ENCODE measurements at places on chromosomes 7 and 10.

DNA sequence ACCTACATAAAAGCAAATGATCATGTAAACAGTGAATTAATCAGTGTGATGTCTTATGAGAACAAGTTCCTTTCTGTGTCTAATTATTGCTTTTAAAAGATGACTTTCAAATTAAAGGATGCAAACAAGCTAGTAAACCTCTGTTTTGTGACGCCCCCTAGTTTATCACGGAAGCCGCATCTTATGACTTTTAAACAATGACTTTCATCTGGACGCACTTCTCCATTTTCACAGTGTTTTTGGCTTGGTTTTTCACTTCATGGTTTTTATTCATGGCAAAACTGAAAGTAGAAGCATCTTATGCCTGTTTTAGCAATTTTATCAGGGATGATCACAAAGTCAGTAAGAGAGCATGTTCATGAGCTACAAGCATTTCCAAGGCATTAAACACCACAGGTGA lies 35.0 kb downstream of the ITGA8 start:
- no peak for DNase-seq

- DNase-seq, result no peak
Measured at GRCh38 chr10:45082176-45082575, 81.5 kb downstream of the ZNF22 start.

DNA sequence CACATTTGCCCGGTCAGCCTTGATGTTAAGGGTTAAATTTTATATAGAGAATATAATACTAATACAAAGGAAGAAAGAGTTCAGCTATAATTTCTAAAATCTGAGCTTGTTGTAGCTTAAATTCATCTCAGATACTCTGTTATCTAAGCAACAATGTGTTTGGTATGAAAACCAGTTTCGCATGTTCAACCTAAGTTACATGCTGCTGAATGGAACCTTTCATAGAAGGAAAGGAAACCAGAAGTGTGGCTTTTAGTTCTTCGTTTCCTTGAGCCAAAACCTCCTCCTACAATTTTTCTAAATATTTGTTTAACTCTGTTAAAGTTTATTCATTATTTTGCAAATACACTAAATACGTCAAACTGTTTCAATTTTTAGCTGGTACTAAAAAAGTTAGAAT lies 18.5 kb downstream of the AGR2 start:
- DNase-seq, result no peak

- DNase-seq, result no peak
Measured at GRCh38 chr7:6589151-6589828, 531 bp upstream of the INTS15 start.

- DNase-seq, result peak; percentile 78
Measured at GRCh38 chr7:89232-90019, 102.9 kb upstream of the FAM20C start.

- no peak for DNase-seq
Measured at GRCh38 chr10:113498997-113499396, 53.9 kb upstream of the HABP2 start.

GRCh38 chr10:100325158-100325557 lies 4.9 kb downstream of the PKD2L1 start:
- DNase-seq, result no peak

DNA sequence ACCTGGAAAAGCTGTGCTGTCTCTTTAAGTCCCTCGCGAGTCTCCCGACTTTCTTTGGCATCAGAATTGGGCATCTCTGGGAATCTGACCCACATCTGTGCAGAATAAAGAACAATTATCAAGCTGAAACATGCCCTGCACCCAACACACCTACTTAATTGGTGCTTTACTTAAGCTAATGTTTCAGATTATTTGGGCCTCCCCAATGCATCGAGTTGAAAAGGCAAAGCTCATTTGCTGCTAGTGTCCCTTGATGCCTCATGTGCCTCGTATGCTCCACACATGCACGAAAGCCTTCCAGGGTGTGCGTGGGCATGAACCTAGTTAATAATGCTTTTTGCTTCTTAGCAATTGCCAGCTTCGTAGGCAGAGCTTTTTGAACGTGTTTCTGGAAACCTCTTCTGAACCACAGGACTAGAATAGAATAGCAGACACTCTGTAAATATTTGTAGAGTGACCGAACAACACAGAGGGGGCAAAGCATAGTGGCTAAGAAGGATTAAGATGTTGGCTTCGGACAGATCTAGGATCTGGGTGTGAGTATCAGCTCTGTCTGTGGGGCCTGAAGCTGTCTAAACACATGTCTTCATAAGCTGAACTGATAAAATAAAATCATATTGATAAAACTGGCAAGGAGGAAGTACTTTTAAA lies 26.7 kb upstream of the FGFR2 start:
- DNase-seq, result no peak

GRCh38 chr7:2142386-2142785 lies 90.4 kb downstream of the MAD1L1 start:
- DNase-seq, result no peak

DNA sequence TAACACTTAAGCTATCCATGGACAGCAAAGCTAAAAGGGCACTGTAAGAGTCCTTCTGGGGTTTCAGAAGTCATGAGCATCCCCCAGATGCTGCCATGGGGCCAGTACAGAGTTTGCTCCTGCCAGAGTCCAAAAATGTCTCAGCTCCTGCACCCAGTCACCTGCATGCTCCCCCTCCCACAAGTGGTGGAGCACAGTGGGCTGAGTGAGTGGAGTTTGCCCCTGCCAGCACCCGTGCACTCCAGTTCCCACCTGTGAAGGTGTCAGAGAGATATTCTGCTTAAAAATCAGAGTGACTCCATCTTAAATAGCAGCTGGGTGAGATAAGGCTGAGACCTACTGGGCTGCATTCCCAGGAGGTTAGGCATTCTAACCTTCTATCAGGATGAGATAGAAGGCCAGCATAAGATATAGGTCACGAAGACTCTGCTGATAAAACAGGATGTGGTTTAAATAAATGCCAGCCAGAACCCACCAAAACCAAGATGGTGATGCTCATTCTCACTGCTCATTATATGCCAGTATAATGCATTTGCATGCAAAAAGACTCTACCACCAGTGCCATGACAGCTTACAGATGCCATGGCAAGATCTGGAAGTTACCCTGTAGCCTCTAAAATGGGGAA lies 140.1 kb upstream of the ZNF92 start:
- no peak for DNase-seq

DNA sequence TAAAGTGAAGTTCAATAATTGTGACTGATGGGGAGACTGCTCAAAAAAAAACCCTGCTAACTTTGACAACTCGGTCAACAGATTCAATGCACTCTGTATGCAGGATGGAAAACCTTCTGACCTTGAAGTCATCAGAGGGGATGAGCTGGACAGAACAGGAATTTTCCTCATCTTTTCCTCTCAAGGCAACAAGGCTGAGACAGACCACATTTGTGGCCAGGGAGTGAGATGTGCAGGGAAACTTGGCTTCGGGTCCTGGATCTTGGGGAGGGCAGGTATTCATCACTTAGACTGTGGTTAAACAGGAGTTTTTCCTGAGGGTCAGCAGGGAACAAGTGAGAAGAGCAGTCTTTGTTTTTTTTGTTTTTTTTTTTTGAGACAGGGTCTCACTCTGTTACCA lies 100.6 kb downstream of the BAMBI start:
- DNase-seq, result no peak

GRCh38 chr10:88209837-88210561 lies 346.6 kb downstream of the PTEN start:
- DNase-seq, result no peak

- no peak for DNase-seq
Measured at GRCh38 chr10:5692461-5693358, 8.1 kb downstream of the TASOR2 start.

DNA sequence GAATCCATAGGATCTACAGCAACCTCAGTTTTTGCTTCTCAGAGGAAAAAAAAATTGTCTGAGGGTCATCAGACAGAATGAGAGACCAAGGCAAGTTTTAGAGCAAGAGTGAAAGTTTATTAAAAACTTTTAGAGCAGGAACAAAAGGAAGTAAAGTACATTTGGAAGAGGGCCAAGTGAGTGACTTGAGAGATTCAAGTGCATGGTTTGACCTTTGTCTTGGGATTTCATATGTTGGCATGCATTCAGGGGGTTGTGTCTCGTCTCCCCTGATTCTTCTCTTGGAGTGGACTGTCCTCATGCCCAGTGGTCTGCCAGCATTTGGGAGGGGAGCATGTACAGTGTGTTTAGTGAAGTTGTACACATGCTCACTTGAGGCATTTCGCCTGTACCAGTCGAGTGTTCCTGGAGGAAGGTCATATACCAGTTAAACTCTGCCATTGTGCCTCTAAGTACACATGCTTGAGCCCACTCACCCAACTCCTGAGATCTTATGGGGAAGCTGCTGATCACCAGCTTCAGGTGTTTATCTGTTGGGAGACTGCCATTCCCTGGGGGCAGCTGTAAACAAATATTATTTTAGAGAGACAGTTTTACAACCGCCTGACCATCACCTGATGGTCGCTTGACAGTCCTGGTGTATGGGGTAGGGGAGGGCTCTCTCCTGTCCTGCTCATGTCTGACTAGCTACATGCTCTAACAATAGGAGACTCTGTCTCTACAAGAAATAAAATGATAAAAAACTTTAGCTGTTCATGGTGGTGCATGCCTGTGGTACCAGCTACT lies 109.4 kb downstream of the EEPD1 start:
- DNase-seq, result no peak

- no peak for DNase-seq
Measured at GRCh38 chr7:105806592-105807447, 69.6 kb downstream of the ATXN7L1 start.

- no peak for DNase-seq
Measured at GRCh38 chr7:94245500-94245899, 149.2 kb upstream of the COL1A2 start.

Data from GOT3 (cell line).